ENCODE measurements at places on chromosomes 12 and 14.
A peak's percentile ranks its signal among the peaks of the same experiment; 100 is the strongest.

GRCh38 chr12:69055280-69055679 is 122.3 kb upstream of the CPM start:
- DNase-seq = no peak

DNA sequence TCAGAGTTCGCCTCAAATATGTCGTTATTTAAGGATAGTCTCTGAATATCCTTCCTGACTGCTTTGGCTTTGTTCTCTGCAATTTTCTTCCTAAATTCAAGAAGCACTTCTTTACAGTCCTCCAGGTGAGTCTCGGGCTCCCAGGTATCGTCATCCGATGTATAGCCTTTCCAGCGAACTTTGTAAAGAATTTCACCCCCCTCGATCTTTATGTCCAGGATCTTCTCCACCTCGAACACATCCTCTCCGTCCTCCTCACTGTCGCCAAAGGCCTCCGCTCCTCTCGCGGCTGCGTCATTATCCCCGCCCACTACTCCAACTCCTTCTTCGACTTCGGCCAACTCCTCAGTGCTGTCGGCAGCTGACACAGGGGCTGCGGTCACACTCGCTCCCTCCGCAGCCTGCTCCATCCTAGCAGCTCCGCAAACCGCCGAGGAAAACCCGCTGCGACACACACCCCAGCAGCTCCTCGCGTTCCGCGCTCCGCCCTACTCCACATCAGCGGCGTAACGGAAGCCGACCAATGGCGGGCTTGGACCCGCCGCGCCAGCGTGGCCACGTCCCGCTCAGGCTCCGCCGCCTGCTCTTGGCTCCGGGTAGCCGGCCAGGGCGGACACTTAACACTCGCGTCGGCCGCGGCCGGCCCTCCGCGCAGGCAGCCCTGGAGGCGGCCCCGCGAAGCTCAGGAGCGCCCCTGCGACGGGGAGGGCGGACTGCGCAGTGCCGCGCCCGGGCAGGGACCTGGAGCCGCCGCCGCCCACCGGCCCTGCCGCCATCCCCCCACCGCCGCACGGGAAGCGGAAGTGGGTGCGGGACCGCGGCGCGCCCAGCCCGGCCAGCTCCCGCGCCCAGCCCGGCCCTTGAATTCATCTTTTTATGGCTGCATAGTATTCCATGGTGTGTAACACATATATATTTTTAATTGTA is 4.1 kb downstream of the CD163L1 start:
- DNase-seq = peak; percentile 66

GRCh38 chr12:89789862-89790261 is 81.2 kb upstream of the ATP2B1 start:
- no peak for DNase-seq

- no peak for DNase-seq
Observed at GRCh38 chr12:47997321-47997720, 7.0 kb downstream of the COL2A1 start.

DNA sequence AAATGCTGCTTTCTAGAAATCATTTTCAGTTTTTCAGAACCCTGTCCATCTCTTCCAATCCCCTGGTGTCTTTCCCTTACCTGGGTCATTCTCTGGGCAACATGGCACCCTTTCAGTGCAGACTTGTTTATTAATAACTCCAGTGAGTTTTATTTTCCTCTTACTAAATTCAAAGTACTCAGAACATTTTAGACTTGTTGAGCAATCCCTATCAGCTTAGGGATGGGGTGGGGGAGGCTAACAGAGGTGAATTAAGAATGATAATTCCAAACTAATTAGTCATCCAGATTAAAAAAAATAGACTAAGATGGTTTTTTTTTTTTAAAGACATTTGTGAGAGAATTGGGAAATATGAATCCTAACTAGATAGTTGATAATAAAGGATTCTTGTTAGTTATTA is 10.7 kb downstream of the GPRC5A start:
- no peak for DNase-seq

DNA sequence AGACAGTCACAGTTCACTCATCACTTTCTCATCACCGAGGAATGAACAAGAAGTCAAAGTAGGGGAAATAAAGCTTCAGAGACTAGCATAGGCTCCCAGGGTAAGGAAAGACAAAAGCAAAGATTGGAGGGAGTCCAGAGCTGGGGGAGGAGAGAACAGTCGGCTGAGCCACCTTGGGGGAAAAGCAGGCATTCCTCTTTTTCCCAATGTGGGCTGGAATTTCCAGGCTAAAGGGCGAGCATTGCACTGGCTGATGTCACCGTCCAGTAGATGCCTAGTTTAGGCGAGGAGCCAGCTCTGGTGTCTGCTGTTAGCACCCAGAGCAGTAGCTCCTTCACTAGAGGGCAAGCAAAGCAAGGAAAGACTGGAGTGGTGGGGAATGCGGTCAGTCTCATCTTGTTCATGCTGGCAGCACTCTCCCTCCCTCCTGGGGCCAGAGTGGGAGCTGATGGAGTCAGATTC is 8.5 kb upstream of the KRT75 start:
- DNase-seq = no peak

DNA sequence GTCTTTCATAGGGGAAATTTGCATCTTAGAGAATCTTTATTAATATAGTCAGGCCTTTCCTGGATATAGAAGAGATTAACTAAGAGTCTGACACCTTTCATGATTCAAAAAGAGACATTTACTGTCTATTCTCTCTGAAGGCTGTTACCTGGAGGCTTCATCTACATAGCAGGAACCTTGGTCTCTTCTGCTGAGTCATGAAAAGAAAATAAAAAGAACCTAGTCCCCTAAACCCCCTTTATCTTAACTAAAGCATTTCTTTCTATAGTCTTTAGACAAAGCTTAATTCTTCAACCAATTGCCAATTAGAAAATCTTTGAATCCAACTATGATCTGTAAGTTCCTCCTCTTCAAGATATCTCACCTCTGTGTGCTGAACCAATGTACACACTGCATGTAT is 33.1 kb downstream of the RPS29 start:
- no peak for DNase-seq

DNA sequence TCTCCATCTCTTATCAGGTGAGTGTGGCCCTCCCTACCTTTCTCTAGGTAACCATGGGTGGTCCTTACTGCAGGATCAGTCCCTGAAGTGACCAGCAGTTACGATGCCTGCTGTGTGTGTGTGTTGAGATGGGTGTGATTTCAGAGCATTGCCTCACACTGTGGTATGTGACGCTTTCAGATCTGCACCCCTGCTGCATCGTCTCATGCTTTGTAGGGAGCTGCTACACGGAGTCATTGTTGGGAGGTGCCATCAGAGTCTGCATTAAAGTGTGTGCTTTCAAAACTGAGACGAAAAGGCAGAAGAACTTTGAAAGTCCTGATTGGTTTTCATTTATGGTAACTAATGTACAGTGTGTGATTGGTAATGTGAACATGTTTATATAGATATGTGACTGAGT is 150.5 kb downstream of the PELI2 start:
- no peak for DNase-seq

DNA sequence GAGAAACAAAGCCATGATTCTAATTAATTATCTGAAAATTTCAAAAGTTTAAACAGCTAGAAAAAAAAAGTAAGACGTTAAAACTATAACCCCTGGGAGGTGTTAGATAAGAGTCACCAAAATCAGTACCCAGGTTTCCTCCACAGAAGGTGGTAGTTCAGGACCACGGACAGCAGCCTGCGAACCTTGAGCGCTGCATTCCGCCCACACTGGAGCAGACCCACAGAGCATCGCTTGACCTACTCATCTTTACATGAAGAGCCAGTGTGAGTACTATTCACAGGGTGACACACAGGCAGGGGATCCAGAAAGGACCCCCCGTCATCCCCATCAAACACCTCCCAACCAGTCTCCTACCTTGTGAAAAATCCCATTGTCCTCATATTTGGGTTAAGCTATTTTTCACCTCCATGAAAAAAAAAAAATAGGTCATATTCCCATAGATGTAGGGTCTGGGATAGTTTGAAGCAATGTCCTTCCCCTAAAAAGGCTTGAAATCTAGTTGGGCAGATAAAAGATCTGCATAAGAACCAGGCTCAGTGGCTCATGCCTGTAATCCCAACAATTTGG is 8.8 kb upstream of the CHGA start:
- DNase-seq = peak; percentile 53

DNA sequence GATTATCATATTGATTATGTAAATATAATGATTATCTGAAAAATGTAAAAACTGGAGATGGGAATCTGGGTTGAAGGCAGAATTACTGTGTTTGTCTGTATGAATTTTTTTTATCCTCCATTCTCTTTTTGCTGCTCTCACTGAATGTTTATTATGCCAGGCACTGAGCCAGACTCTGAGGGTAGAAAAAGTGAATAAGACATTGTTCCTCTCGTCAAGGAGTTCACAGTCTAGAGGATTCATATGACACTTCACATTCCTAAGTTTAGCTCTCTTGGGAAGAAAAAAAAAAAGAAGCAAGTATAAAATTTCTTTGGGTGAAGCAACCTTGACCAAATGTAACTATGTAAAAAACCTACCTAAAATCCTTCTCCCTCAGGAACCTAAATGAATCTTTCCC is 120.9 kb upstream of the LMO3 start:
- DNase-seq = no peak

DNA sequence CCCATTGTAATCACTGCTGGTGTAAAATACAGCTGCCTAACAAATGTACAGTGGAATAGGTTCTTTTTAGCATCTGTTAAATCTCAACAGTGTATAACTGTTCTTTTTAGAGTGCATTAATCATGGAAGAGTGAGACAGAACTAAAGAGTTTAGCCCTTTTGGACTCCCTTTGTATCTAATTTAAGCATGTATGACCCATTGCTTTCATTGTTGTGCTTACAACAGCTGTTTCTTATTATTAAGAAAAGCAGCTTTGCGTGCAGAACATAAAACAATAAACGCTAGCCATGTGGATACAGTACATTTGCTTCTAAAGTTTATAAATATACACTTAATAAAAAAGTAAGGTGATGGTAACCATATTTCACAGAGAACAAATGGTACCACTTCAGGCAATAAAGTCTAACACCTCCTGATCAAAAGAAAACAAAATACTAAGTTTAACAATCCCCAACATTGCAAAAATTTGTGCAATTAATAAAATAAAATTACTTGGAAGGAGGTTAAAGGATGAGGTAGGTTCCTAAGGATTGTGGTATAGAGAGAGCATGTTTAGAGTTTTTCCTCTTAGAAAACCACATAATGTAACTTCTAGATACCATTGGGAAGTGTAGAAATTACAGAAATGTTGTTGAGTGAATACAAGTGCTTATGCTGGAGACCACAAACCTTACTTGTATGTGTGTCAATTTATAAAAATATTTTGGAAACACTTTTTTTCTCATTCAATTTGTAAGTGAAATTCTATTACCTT is 448.7 kb downstream of the SLC6A15 start:
- DNase-seq = no peak

DNA sequence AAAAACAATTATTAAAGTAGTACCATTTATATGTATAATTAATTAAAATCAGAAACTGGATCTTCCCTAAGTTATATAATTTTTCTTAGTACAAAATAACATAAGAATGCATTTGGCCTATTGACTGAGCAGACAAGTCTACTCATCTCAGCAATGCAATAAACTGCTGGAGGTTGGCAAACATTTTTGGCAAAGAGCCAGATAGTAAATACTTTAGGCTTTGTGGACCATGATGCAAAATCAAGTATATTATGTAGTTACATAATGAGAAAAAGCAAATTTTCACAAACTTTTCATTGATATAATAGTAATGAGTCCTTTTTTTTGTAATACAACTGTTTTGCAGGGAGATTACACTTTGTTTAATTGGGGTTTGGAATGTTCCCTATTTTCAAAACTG is 30.9 kb downstream of the ERGIC2 start:
- no peak for DNase-seq

GRCh38 chr14:65723348-65723747 is 310.8 kb downstream of the FUT8 start:
- DNase-seq = no peak

- no peak for DNase-seq
Observed at GRCh38 chr12:128133321-128134073, 133.5 kb upstream of the TMEM132C start.

DNA sequence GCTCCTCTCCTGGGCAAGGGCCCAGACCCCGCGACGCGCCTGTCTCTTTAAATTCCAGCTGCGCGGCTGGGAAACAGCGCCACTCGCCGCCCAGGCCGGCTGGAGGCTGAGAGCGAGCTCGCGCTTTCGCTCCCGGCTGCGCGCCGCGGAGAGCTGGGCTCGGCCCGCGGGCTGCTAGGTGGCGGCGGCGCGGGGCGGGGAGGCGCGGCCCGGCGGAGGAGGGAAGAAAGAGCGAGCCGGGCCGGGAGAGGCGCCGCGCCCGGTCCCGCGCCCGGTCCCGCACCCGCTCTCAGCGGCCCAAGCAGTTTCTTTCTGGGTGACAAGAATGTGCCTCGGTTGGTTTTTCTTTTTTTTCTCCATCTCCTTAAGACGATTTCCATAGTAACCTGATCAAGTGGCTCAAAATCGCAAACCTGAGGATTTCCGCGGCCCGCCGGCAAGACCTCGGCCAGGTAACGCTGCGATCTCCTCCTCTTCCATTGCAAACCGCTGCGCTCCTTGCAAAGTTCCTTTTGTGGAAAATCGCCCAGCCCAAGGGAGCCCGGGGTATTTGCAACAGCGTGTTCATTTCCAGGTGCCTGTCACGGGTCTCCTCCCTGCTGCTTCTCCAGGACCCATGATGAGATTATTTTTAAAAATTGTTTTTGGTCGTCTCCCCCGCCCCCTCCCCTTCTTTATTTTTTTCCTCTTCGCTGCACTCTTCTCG is 259.5 kb upstream of the E2F7 start:
- peak; percentile 61 for DNase-seq

DNA sequence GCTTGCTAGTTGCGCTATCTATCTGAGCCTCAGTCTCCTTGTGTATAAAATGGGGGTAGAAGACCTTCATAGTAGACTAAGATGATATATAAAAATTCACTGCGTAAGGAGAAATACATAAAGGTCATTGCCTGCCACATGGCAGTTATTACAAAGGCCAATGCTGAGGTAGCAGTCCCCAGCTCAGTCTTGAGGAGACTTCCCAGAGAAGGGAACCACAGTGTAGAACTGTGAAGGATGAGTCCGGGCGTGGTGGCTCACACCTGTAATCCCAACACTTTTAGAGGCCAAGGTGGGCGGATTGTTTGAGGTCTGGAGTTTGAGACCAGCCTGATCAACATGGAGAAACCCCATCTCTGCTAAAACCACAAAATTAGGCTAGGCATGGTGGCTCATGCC is 17.1 kb upstream of the SP7 start:
- no peak for DNase-seq

DNA sequence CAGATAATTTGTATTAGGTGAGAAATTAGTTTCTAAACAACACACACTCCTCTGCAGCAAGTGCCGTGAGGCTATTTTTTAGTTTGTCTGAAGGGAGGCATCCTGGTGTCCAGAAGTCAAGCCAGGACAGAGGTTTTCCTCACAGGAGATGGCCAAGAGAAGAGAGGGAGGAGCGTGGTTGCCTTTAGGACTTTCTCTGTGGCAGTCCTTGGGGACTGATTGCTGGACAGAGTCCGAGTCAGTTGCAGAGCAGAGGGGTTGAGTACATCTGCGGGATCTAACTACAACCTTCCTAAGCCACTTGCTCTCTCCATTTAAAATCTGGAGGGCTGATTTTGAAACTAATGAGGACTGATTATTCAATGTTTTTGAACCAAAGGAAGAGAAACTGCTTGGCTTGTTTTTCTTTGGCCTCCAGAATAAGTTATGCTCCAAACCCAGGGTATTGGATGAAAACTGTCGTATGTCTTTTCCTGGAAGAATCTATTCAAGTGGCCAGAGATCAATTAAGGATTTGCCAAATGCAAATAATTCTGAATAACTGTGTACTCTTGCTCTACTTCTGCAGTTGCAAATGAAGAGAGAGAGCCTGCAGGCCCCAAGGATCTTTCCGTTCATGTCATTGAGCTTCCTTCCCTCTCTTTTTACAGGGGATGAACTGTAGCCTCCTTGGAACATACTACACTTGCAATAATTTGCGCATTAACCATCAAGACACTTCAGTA is 1.2 kb downstream of the SLCO1C1 start:
- DNase-seq = no peak

Data from stimulated activated CD4-positive, alpha-beta T cell treated with anti-CD3 and anti-CD28 coated beads, Interleukin-15, amount 100 ng/mL, for 24 hours (primary cell).